ENCODE measurements at places on chromosomes 11 and 22. TPM values are rescaled to one million over a fixed set of nuclear protein-coding genes. Genes with fewer than 3 reads are reported as not detected.

HBG1 gene
- total RNA-seq = not detected

HBG2 gene
- not detected for total RNA-seq

DUSP8 gene
- 3.1 TPM for total RNA-seq

OR6T1 gene
- total RNA-seq = not detected

TMEM191C gene
- total RNA-seq = 5.6 TPM

OR8D4 gene
- not detected for total RNA-seq

RIMBP3C gene
- total RNA-seq = 3.5 TPM

OR4C12 gene
- total RNA-seq = not detected

OR9I1 gene
- total RNA-seq = not detected

GSTP1 gene
- 177 TPM for total RNA-seq

CSF2RB gene
- total RNA-seq = 0.60 TPM

CLMP gene
- total RNA-seq = not detected

SLC22A12 gene
- total RNA-seq = not detected

ILK gene
- 93.5 TPM for total RNA-seq

E2F8 gene
- not detected for total RNA-seq

FIBP gene
- 33.0 TPM for total RNA-seq

BCO2 gene
- total RNA-seq = 2.3 TPM

DEFB131B gene
- total RNA-seq = not detected

OR8D1 gene
- total RNA-seq = not detected

KRTAP5-10 gene
- total RNA-seq = not detected

OR51E2 gene
- total RNA-seq = not detected

OR4D11 gene
- total RNA-seq = not detected

POTEH gene
- total RNA-seq = not detected

ANKRD49 gene
- total RNA-seq = 64.1 TPM

MMP13 gene
- total RNA-seq = not detected

ANO5 gene
- total RNA-seq = not detected

LIPT2 gene
- 13.4 TPM for total RNA-seq

TMPRSS6 gene
- total RNA-seq = 0.36 TPM
